Mucosa of descending colon (tissue), 3 donors: ENCODE measurements at places on chromosomes 1 and 21.

GRCh38 chr1:2299131-2299627, 71.1 kb downstream of the SKI start:
- no peak for DNase-seq

DNA sequence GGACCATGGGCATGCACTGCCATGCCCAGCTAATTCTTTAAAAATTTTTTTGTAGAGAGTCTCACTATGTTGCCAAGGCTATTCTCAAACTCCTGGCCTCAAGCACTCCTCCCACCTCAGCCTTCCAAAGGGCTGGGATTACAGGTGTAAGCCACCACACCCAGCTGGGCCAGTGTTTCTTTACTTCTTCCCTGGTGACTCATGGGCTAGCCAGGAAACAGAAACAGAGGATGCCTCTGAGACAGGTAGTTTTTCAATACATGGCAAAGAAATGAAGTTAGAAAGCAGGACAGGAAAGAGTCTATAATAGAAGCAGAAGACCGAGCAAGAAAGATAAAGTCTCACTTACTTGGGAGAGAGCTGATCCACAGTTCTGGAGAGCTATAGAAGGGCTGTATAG, 7.6 kb upstream of the C1orf74 start:
- DNase-seq = peak; percentile 57

- no peak for DNase-seq
Observed at GRCh38 chr21:36751383-36751782, 52.5 kb downstream of the SIM2 start.

DNA sequence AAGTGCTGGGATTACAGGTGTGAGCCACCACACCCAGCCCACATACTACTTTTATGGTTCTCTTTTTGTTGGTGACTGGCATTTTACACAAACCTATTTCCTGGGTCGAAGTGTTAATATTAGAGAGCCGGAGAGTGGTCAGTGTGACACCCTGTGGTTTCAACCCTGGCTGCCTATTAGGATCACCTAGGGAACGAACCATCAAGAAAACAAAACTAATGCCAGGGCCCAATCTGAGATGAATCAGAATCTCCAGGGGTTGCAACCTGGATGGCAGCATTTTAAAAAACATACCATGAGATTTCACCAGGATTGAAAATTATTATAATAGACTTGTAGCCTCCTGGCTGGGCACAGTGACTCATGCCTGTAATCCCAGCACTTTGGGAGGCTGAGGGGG, 6.1 kb downstream of the MRPS21 start:
- no peak for DNase-seq

GRCh38 chr1:6075748-6076147, 30.1 kb downstream of the KCNAB2 start:
- DNase-seq = no peak

GRCh38 chr1:110242731-110243130, 32.6 kb downstream of the KCNC4 start:
- no peak for DNase-seq
